NCI-H748 treated with DMSO at 0.1 percent for 48 hours (cell line): ENCODE measurements at places on chromosomes 11 and 22.

DNA sequence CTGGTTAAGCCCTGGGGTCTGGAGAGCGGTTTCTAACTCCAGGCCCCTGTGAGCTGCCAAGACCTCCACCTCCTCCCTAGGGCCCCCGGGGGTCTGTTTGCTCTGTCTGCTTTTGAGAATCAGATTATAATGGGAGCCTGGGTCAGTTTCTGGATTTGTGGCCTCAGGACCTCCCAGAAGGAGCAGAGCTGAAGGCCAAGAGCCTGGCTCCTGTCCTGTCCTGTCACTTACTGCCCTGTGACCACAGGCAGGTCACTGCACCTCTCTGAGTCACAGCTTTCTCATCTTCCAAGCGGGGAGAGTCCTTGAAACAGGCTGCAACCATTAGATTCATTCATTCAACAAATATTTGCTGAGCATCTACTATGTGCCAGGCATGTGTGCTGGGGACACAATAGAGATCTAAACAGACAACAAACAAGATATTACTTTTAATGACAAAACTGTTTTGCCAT is 87.3 kb upstream of the FGF3 start:
- DNase-seq: no peak

GRCh38 chr11:69674267-69674885 is 777 bp downstream of the LTO1 start:
- DNase-seq: no peak

GRCh38 chr11:134048028-134048427 is 20.8 kb upstream of the JAM3 start:
- DNase-seq: no peak

- DNase-seq: no peak
These were observed 43.2 kb downstream of the CD82 start for GRCh38 chr11:44608651-44608990.

GRCh38 chr11:11237070-11237832 is 115.8 kb downstream of the CSNK2A3 start:
- no peak for DNase-seq

DNA sequence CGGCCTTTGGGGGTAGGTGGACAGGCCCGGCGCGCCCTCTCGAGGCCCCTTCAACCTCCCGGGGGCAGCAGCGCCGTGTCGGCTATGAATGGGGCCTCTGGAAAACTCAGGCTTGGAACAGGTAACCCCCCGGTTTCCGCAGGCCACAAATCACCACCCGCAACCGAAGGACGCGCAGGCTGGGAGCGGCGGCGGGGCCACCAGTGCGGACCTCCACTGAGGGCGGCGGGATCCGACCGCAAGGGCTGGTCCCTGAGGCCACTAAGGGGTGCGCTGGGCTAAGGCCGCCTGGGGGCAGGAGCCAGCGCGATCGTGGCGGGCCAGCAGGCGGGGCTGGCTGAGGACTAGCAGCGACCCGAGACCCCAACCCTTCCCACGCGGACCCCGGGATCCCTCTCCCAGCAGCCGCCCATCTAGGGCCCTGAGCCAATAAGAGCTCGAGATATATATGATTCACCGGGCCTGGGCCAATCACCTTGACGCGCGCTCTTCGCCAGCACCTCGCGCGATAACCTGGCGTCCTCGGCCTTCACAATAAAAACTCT is 609 bp upstream of the ATF4 start:
- peak; percentile 93 for DNase-seq

DNA sequence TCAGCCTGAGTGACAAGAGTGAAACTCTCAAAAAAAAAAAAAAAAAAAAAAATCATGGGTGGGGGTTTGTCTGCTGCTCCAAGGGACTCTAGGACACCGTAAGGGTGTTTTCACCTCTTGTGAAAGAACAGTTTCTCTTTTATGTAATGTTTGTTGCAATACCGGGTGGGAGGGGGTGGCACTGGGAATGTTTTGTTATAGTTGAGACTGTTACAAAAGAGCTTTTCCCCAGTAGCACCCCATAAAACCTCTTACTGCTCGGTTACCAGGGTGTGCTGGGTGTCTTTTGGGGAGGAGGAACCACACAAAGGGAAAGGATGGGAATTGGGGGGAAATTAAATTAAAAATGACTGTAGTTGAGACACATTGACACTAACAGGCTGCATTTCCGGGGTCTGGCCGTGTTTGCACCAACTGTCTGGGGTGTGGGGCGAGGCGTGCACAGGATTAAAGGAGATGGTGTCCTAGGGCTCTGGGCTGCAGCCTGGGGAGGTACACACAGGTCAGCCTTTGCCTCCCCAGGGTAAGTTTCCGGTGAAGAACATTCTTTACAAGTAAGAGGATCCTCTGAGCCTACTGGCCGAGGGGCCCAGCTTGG is 1.6 kb downstream of the NFAM1 start:
- DNase-seq: no peak

DNA sequence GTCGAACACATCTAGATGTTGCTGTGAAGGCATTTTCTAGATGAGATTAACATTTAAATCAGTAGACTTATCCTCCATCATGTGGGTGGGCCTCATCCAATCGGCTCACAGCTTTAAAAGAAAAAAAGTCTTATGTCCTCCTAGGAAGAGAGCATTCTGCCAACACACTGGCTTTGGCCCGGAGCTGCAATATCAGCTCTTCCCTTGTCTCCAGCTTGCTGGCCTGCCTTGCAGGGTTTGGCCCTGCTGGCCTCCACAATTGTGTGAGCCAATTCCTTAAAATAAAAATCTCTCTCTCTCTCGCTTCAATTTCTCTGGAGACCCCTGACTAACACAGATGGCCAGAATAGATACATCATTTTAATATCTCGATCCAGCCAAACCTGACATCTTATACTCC is 13.1 kb upstream of the ABCC8 start:
- DNase-seq: no peak

GRCh38 chr22:27099946-27100722 is 442.7 kb downstream of the MIAT start:
- no peak for DNase-seq

GRCh38 chr22:26398741-26399153 is 30.3 kb upstream of the ASPHD2 start:
- DNase-seq: no peak

GRCh38 chr22:39518144-39518786 is 2.1 kb upstream of the ATF4 start:
- DNase-seq: no peak

GRCh38 chr22:28310299-28310698 is 369.3 kb downstream of the TTC28 start:
- DNase-seq: no peak

DNA sequence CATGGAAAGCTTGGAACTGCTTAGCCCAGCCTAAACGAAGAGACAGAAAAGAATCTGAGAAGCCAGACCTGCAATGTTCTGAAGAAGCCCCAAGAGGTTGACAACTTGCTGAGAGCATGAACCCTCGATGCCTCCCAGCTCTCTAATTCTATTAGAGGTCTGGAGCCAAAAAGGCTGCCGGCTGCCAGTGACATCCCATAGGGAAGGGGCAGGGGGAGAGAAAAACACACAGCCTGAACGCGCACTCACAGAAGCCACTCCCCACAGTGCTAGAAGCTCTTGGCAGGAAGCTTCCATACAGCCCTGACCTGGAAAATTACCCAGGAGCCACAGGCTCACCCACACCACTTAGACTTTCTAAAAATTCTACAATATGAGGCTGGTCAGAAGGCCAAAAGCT is 18.3 kb downstream of the POLDIP3 start:
- DNase-seq: no peak

DNA sequence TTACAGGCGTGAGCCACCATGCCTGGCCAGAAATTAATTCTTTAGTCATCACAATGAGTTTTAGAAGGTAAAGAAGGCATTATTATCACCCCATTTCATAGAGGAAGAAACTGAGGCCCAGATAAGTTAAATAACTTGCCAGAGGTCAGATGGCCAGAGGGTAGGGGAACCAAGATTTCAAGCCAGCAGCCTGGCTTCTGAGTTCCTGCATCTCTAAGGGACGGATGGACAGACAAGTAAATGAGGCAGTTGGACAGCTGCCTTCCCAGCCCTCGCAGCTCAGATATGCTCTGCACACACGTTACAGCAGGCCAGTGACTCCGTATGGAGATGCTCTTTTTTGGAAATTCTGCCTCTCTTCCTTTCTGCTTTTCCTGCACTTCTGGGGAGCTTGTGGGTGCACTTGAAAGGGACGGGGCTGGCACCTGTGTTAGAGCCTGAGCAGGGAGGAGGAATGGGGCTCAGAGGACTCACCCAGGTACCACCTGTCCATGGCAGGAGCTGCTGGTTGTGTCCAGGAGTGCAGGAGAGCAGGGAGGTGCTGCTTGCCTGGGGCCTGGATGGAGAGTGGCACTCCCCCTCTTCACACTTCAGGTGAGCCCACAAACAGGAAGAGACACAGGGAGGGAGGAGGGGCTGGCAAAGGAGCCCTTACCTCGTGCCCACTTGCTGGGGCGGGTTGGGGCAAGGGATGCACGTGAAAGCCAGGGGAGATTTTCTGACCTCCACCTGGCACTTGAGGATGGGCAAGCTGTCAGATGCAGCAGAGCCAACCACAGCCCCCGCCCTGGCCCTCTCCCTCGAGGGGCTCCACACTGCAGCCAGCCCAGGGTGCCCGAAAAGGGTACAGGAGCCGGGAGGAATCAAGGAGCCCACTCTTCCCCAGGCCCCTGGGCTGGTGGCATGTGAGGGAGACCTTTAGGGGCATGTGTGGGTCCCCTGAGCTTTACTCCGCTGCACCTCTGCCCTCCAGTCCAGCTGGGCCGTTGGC is 3.3 kb upstream of the FXYD2 start:
- no peak for DNase-seq

GRCh38 chr11:34148504-34149165 is 43.2 kb downstream of the NAT10 start:
- no peak for DNase-seq

DNA sequence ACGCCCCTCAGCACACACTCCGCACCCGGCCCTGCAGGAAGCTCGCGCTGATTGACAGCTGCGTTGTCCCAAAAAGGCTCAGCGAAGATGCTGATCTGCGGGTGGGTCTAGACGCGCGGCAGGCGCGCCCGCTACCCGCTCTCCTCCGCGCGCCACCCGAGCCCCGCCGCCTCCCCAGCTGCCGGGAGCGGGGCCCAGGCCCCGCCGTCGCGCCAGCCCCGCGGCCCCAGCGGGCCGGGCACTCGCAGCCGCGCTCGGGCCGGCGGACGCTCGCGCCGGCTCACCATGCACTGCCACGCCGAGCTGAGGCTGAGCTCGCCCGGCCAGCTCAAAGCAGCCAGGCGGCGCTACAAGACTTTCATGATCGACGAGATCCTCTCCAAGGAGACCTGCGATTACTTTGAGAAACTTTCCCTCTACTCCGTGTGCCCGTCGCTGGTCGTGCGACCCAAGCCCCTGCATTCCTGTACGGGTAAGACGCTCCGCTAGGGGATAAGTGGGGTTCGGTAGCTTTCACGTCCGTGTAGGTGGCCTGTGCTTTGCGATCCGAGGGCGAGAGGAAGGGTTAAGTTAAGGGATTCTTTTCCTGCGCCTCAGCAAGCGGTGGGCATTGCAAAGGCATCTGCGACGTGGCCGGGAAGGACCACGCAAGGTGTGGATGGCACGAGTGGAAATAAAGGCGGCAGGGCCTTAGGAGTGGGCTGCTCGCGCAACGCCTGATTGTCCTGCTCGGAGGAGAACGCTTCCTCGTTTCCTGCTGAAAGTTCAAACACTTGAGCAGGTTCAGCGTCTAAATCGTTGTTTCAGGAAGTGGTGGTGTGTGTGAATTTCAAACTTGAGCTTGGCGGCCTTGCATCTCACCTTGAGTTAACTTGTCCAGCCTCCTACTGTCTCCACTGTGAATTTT is at the start of gene BARX2:
Gene BARX2 (plus strand): TSS at position 98 of the 907 bp plus-strand sequence. CDS start 188 bp downstream, at position 286.
- DNase-seq: peak; percentile 28

- DNase-seq: no peak
These were observed 67.1 kb downstream of the SLC1A2 start for GRCh38 chr11:35352077-35352888.

DNA sequence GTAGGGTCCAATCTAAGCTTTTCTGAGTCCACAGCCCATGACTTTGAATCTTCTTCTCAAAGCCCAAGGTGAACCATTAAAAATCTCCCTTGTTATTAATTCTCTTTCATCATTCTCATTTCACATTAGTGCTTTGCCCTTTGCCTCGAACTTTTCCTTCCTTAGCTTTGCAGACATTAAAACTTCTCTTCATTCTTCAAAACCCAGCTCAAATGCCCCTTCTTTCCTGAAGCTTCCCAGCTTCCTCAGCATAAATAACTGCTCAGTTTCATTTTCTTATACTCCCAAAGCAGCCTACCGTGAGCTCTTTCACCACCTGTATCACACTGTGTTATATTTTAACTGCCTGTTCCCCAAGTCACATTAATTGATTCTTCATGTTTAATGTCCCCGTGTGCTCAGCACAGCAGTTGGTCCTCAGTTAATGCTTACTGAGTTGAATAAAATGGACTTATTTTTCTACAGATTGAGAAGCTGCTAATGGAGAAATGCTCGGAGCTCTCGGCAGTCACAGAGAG is 62.0 kb downstream of the INSC start:
- DNase-seq: no peak

DNA sequence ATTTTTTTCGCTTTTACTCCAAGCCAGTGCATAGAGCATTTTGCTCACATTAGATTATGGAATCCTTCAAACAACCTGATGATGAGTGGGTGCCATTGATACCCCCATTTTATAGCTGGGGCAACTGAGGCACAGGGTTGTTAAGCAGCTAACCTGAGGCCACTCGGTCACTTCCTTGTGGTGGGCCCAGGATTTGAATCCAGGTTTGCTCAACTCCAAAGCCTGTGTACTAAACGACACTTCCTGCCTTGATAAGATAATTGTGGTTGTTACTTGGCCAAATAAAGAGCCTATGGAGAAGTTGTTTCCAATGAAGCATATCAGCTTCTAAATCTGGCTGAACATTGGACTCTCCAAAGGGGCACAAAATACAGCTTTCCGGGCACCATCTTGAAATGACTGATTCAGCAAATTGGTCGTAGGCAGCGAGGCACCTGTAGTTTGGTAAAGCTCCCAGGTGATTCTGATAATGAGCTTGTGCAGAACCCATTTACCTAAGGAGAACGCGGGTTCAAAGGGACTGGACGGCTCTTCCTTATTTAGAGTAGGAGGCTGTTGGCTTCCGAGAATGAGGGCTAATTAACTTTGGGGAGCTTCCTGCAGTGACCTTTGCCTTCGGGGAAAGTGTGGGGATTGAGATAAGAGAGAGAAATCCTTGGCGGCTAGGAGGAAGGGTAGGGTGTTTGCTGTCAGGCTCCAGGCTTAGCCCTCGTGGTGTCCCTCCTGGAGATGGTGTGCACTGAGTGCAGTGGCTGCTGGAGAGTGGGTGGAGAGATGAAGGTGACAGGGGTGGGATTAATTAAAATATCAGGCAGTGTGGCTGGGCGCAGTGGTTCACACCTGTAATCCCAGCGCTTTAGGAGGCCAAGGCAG is 17.5 kb upstream of the EHF start:
- no peak for DNase-seq

- no peak for DNase-seq
These were observed 62.3 kb downstream of the PPFIBP2 start for GRCh38 chr11:7575841-7576725.
